Forelimb muscle (tissue), 1 donor: ENCODE measurements at places on chromosomes 2 and 18.

DNA sequence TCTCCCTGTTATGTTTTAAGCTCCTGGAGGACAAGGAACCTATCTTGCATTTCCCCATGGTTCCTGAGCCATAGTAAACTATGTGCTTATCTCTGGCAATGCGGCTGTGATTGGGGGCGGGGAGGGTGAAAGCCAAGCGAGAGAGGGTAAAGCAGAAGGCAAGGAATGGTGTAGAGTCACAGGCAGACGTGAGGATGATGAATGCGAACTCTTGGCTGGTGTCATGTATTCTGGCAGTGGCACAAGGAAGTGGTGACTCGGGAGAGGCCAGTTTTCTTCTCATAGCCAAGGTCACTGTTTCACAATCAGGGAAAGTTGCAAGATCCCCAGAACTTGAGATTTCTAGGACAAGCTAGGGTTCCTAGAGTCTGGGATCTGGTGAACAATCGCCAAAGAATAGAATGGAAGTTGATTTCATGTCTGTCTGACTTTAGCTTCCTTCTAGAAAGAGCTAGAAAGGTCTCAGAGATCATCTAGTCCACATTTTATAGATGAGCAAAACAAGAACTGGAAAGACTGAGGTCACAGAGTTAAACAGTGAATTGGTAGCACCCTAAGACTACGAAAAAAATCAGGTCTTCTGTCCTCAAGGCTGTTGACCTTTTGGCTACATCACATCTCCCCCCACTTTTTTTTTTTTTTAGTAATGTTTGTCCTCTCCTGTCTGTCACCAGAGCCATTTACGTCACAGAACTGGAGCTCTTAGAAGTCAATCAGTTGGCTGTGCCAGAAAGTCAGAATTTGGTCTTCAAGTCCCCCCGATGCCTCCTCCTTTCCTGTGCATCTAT is 137.0 kb downstream of the BCL11A start:
- DNase-seq = no peak

DNA sequence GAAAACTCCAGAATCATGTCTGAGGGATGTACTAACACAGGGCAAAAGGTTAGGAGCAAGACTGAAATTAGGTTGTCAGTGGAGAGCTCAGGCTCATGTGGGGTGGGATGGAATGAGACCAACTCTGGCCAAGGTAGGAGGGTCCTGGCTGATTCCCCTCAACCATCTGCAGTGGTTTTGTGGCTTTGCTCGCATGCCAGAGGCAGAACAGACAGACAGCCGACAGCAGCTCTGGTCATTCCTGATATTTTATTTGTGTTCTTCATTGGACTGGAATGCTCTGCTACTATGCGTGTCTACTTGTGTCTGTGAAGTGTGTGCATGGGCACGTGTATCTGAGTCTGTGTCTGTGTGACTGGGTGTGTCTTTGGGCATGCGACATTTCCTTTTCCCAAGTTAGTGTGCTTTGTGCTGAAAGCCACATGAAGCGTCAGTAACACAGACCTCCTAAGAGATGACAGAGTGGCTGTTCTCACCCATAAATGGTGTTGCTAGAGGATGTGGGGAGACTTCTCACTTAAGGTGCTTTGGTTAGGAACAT is 239.5 kb downstream of the CNTNAP5 start:
- no peak for DNase-seq

DNA sequence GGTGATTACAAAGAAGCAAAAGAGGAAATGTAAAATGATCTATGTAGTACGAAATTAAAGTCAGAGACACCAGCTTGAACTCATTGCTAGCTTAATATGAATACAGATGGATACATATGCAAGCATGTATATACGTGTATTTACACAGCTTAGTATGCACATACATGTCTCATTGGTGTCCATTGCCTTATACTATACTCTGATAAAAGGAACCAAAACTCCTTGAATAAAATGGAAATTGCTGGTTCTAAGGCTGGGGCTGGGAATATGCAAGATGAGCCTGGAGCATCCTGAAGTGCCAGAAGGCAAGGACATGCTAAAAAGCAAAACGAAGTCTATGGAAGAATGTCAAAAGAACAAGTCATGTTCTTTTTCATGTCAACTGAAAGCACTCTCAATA is 1424.4 kb upstream of the SLC39A10 start:
- no peak for DNase-seq

GRCh38 chr2:224085811-224086210 is 46.7 kb upstream of the SERPINE2 start:
- no peak for DNase-seq

GRCh38 chr2:26455670-26456439 is 22.1 kb downstream of the OTOF start:
- no peak for DNase-seq

- no peak for DNase-seq
Observed at GRCh38 chr2:65392609-65393008, 39.8 kb downstream of the SPRED2 start.

- DNase-seq = no peak
Observed at GRCh38 chr2:33272001-33272400, 204.4 kb upstream of the RASGRP3 start.

- no peak for DNase-seq
Observed at GRCh38 chr2:188978291-188979081, 4.3 kb downstream of the COL3A1 start.

DNA sequence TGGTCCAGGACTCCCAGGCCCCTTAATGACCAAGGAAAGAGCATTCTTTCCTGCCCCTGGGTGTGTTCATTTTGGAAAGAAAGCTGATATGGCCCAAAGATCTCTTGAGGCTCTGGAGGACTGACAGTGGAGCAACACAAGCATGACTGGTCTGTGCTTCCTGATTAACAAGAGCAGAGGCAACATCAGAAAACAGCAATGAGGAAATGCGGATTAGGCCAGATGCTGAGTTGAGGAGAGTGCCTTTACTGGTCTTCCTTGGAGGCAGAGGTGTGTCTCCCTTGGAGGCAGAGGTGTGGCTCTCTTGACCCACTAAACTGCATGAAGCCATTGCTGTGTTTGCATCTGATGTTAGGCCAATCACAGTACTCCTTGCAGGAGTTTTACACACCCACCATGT is 19.9 kb downstream of the IL36B start:
- DNase-seq = no peak

- no peak for DNase-seq
Observed at GRCh38 chr2:137969418-137969765, 5.1 kb downstream of the HNMT start.

DNA sequence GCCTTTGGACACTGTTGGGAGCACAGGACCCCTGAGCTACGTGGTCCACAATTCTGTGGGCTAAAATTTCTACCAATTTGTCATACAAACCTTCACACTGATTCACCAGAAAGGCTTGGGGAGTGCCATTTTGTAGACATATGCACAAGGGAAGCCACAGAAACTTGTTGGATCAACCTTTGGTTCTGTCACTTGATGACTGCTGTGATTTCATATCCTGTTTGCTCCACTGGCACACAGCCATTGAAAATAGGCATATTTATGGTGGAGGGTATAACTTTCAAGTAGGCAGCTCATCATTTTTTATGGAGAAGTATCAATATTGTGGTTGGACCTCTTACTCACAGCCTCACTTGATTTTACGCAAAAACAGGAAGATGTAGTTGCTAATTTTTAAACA is 10.5 kb downstream of the NAPG start:
- DNase-seq = no peak

DNA sequence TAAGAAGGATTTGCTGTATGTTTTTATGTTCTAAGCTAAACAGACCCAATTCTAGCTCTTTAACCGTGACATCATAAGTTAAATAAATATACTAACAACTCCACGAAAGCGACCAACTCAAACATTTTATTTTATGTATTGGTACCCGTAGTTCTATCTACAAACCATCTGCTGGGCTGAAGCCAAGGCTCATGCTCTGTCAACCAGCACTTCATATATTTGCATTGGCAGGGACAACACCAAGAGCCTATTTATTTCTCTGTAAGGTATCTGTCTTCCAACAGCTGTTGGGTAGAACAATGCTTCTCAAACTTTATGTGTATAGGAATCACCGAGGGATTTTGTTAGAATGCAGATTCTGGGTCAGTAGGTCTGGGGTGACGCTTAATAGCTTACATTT is 64.5 kb downstream of the PID1 start:
- DNase-seq = no peak

DNA sequence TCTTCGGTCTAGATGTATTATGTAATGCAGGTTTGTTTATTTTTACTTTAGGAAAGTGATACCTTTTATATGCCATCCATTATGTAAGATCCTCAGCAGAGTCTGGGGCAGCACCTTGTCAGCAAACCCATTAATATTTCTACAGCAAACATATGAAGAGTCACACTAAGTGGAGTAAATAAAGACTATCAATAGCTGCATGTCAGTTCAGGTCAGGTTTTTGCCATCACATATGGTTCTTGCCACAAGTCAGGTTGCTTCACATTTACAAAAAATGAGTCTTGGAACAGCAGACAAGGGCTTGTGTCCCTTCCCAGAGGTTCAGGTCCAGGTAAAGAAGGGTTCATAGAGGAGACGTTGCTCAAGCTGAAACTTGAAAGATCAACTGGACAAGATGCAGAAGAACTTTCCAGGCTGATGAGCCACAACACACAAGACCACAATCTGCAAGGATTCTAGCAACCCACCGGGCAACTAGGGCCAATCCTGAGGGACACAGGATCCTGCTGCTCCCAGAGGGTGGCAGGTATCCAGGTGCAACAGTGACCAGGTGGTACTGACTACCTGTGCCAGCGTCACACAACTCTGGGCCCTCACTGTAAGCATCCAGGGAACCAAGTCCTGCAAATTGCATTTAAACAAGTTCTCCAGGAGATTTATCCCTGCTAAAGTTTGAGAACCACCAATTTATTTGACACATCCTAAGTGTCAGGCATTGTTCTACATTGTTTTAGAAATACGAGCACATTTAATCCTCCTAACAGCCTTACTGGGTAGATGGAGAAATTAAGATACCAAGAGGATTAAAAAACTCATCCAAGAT is 215.8 kb downstream of the ALPK2 start:
- no peak for DNase-seq

- no peak for DNase-seq
Observed at GRCh38 chr18:23994361-23994902, 20.1 kb upstream of the TTC39C start.

DNA sequence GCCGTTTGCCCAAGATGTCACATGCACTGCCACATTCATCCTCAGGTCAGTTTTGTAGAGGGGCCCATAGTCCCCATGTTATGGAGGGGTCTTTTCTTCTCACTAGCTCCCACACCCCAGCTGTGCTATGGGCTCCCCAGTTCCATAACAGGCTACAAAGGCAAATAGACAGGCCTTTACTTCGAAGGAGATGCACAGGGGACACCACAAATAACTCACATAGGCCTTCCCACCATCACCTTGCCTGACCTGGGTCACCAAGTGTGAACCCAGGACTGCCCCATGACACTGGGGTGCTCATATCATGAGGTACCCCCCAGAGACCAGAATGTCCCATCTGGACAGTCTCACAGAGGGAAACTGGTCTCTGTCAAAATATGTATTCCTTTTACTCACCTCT is 15.0 kb upstream of the INO80C start:
- no peak for DNase-seq

DNA sequence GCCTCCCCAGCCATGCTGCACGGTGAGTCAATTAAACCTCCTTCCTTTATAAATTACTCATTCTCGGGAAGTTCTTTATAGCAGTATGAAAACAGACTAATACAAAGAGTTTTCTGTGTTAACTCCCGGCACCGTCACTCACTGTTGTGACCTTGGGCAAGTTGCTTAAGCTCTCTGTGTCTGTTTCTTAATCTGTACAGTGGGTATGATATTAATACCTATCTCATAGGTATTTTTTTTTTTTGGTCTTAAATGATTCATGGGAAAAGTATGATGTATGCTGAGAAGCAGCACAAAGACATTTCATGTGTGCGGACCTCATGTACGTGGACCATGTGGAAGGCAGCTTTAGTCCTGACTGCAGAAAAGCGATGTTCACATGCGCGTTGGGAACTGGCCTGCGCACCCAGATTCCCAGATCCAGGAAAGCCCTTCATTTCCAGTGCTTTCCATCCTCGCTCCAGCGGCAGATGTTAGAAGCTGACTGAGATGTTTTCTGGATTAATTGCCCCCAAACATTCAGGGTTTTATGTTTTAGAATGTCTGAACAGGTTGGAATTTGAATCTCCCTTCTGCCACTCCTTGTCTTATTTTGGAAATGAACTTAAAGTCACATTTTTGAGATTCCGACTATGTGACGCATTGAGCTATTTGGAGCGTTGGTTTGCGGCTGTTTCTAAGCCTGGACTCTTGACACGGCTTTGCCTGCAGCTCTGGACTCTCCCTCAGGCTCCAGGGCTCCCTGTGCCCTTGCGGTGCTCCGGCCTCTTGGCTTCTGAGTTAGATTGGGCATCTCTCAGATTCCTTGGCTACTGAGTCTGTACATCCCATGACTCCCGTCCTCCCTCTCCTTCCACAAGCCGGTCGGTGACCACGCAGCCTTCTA is 61.4 kb downstream of the SLC4A3 start:
- DNase-seq = no peak
